ENCODE measurements at places on chromosomes 16 and 17.

DNA sequence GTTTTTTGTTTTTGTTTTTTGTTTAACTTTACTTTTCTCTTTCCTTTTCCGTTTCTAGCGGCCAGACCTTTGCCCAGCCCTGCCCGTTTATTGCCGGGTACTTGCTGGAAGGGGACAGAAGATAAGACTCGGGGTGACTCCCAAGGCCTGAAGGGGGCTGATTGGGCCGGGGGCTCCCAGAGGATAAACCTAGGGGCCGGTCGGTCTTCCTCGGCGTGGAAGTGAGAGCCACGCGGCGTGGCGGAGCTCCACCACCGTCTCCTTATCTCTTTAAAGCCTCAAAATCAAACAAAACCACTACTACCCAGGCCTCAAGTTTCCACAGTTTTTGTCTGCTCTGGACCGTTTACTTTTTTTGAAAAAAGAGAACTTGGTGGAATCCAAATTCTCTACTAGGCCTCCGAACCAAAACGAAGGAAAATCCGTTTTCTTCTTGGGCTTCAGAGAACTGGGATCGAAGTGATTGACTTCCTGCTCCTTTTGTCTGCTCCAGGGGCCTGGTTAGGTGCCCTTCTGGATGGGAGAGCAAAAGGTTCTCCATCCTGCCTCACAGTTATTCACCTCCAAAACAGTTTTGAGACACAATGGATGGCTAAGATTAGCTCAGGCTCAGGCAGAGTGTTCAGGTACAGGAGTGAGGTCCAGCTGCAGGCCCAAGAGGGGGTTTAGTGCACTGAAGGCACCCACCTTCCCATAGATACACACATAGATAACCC is 8.5 kb upstream of the HOXB9 start:
- no peak for DNase-seq

GRCh38 chr17:39915559-39915958 is 2.9 kb downstream of the GSDMB start:
- no peak for DNase-seq

- DNase-seq: no peak
Measured at GRCh38 chr16:9206156-9206555, 114.7 kb downstream of the HAPSTR1 start.

- DNase-seq: no peak
Measured at GRCh38 chr17:49889500-49889899, 41.6 kb upstream of the TAC4 start.

GRCh38 chr16:53999841-54000240 is 286.7 kb downstream of the IRX3 start:
- no peak for DNase-seq

Measured in osteocyte (in vitro differentiated cells).